ENCODE measurements at places on chromosomes 11 and 22.

DNA sequence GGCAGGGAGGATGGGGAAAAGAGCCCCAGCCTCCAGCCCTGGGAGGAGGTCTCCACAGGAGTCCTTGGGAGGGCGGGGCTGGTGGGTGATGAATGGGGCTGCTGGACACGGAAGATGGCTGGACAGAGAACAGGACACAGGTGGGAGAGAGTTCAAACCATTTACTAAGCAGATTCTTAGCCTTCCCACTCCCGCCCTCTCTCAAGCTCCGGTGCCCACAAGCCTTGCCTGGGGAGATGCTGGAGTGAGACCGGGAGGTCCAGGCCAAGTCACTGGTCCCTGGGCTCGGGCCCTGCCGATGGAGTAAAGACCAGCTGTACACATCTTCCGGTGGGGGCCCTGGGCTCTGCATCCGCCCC is 1.4 kb downstream of the CLDN5 start:
- DNase-seq, result no peak

- peak; percentile 64 for DNase-seq
Measured at GRCh38 chr22:39351689-39352214, 2.0 kb downstream of the SYNGR1 start.

DNA sequence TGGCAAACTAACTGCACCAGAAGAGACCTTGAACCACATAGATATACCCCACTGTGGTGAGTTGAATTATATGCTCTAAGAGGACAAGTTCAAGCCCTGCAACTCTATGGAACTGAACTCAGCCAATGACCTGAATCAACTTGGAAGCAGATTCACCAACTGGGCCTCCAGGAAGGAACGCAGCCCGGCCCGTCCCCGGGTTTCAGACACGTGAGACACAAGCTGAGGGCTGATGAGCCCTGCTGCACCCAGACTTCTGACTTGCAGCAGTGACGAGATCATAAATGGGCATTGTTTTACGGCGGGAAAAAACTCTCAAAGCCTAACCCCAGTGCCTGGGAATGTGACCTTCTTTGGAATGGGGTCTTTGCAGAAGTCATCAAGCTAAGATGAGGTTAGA is 28.5 kb upstream of the GAL start:
- DNase-seq, result no peak

GRCh38 chr11:116240710-116241109 is 532.1 kb downstream of the BUD13 start:
- DNase-seq, result peak; percentile 4

GRCh38 chr11:31355817-31356216 is 13.7 kb downstream of the DCDC1 start:
- DNase-seq, result no peak

DNA sequence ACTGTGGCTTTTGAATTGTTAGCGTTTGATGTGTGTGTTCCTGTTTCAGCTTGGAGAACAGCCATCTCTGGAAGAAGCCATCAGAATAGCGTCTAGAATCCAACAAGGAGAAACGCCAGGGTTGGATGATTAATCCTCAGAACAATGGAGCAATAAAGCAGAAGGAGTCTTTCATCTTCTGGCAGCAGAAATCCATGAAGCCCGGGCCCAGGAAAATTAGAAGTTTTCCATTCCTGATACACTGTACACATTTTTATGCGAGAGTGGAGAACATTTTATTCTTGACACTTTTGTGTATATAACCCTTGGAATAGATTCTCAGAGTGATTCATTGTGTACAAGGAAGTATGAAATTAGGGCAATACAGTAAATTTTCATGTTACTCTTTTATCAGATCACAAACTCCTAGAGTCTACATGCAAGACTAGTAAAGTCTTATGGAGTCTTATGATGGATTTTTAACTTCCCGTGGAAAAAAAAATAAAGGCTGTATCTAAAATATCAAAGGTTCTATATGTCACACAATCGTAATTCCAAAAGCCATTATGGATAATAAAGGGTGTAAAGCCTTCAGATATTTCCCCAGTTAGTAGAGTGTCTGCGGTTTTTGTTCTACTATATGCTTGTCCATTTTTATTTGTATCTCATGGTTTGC is 45.9 kb upstream of the WEE1 start:
- peak; percentile 94 for DNase-seq

- no peak for DNase-seq
Measured at GRCh38 chr11:75147875-75148263, 3.0 kb upstream of the SLCO2B1 start.

DNA sequence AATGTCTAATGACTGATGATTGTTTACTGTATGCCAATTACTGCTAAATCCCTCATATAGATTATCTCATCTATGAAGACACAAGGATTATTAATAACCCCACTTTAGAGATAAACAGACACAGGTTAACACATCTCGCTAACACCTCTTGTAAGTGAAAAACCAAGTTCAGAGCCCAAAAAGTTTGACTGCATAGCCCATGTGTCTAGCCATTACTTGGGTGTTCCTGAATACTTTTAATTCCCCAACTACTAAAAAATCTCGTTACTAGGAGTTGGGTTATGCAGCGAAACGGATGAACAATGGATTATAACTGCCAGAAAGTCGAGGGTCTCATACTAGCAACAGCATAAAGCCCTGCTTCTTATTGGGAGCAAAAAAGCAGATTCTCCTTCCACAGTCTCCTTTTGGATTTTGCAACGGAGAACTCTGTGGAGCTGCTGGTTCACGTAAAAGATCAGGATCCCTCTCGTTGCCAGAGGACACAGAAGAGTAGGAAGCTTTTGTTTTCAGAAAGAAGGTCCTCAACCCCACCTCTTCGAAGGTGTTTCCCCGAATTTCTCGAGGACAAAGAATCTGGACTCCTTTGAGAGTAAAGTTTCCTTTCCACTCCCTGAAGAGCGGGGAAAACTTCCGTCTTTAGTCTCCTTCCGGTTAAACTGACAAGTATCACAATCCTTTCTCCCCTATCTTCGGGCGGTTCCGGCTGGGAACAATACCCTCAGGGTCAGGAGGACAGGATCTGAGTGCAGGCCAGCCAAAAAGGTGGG is 979 bp downstream of the ZBED5 start:
- DNase-seq, result peak; percentile 34

GRCh38 chr22:27752771-27753170 is 48.8 kb downstream of the MN1 start:
- DNase-seq, result peak; percentile 61

GRCh38 chr11:60761436-60762190 is 4.9 kb downstream of the MS4A15 start:
- no peak for DNase-seq

DNA sequence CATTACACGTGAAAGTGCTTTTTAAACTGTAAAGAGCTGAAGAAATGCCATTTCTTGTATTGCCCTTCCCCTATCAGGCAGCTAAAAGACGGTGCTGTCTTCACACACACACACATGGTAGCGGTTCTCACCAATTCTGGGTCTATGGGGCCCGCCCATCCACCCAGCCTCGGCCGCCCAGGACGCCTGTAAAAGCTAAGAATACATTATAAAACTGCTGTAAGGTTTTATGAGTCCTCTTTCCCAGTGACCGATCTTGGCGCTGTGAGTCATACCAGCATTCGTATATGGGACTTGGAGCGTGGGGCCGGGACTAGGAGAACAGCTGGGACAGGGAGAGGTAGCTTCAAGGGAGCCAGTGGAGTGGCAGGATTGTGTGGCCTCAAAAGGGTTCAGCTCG is 149.7 kb upstream of the CADM1 start:
- DNase-seq, result no peak

DNA sequence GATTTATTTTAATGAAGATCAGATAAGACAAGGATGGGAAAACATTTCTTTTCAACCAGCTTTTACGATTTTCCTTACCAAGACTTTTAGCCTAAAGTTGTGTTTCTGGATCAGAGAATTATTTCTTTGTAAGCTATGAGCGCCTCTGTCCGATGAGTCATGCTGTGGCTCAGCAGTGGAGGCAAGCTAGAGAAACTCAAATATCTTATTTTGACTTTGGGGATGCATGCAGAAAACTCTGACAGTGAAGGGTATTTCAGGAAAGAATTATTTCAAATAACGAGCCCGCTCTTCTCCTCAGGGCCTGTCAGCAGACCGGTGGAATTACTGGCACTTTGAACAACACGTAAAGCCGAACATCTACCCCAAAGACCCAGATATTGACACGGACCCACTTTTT is 77.9 kb upstream of the OR5AK2 start:
- DNase-seq, result peak; percentile 20

- peak; percentile 6 for DNase-seq
Measured at GRCh38 chr11:126210871-126211235, 597 bp downstream of the RPUSD4 start.

DNA sequence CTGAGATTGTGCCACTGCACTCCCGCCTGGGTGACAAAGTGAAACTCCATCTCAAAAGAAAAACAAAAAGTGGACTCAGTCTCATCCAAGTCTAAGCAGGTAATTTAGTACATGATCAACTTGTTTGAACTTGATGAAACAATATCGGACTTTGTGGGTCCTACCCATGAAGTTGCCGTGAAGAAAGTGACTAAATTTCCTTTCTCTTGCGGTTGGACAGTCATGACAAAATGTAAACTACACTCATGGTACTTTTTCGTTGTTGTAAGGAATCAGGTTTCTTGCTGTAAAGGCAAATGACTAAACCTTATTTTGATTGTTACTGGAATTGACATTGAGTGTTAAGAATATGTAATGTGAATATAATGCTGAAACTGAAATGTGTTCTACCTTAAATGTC is 164.5 kb upstream of the PLET1 start:
- no peak for DNase-seq

DNA sequence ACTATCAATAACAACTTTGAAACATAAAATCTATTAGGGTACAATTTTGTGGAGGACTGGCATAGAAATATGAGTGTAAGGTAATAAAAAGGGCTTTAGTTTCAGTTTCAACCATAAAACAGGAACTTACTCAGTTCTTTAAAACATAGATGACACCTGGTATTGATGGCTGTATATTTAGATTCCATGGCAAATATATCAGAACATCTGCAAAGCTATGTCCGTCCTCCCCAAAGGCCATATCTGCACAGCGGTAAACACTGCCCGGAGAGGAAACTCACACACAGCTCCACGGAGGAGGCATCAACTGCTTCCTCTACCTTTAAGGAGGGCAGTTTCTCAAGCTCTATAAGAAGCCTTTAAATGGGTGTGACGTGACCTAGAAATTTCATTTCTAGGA is 993.3 kb downstream of the BRD1 start:
- DNase-seq, result no peak

- no peak for DNase-seq
Measured at GRCh38 chr11:114155116-114155515, 95.6 kb downstream of the ZBTB16 start.

- peak; percentile 20 for DNase-seq
Measured at GRCh38 chr11:120562806-120563425, 51.4 kb downstream of the GRIK4 start.

GRCh38 chr22:17997456-17997855 is 26.9 kb downstream of the MICAL3 start:
- no peak for DNase-seq

GRCh38 chr11:92050305-92050704 is 174.3 kb upstream of the FAT3 start:
- no peak for DNase-seq

DNA sequence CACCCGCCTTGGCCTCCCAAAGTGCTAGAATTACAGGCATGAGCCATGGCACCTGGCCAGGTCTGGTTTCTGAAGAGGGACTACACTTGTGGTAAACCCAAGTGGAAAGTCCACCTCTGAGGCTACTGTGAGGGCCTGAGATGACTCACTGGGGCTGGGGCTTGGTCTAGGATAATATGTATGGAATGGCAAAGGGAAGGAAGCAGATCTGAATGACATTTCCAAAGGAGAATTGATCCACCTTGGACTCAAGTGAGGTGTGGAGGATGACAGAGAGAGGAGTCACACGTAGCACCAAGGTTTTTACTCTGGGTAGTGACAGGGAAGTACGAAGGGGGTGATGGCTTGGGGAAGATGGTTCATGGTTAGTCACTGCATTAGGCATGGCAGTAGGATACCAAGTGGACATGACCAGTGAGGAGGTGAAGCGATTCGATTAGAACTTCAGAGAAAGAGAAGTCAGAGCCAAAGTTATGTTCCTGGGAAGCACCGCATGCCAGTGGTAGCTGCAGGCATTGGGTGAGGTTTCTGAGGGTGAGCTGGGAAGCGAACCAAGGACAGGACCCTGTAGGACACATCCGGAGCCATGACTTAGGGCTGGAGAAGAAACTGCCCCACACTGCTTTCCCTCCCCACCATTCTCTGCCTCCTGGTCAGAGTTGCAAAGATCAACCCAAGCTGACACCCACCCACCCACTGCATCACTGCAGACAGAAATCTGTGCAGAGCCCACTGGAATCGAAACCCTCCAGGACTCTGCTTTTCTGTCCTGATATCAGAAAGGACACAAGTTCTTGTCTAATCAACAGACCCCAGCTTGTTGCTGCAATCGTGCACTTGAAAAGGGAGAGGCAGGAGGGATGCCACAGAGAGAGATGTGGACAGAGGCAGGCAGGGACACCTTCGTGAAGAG is 13.0 kb upstream of the BCL9L start:
- no peak for DNase-seq

GRCh38 chr11:33867996-33868646 is 23.8 kb downstream of the LMO2 start:
- DNase-seq, result no peak

DNA sequence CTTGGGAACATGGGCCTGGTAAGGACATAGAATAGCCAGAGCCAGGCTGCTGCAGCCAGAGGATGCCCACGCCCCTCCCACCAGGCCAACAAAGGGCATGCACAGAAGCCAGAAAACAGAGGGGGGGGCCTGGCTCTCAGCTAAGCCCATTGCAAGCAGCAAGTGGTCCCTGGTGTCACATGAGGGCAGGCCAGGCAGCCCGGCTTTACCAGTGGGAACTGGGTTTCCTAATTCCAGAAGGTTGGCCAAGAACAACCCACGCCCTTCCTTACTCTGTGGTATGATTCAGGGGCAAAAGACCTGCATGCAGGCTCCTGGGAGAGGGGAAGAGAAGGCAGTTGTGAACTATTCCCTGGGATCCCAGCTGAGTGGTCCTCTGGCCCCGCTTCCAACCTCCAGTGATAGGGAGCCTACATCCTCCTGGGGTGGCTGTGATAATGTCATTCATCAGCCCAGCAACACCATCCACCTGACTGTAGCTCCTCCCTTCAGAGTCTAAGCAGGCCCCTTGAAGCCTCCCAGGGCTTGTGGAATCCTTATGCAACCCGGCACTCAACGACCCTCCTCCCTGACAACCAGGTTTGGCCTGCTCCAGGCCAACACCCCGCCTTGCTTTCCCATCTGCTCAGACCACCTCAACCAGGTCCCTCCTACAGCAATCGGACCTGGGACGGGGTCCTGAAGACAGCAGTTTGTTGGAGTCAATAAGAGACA is 62.1 kb upstream of the LMO1 start:
- no peak for DNase-seq

GRCh38 chr11:13367115-13367514 is 89.5 kb downstream of the BMAL1 start:
- no peak for DNase-seq

DNA sequence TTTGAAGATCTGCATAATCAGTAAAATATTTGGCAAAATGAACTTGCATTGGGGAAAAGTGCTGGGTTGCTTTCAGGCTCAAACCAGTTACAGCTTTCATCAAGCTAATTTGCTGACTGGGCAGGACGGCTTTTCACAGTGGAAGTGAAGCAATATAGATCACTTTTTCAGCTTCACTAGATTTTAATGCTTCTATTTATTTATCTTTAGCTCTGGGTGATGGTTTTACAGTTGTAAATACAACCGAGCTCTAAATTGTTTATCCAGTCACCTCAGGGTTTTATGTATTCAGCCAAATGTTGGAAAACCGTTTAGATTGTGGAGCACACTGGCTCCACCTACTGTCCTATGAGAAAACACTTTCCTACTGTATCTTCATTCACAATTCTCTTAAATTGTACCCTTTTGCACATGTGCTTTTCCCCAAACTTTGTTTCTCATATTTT is 58.2 kb downstream of the ACER3 start:
- peak; percentile 78 for DNase-seq
